ENCODE measurements at places on chromosomes 1 and 21. TPM values are rescaled to one million over a fixed set of nuclear protein-coding genes. Genes with fewer than 3 reads are reported as not detected.

The ZYG11A gene
- total RNA-seq, result not detected

The ZFP69 gene
- 3.3 TPM for total RNA-seq

The CRNN gene
- not detected for total RNA-seq

The OPTC gene
- not detected for total RNA-seq

The PLA2G2A gene
- total RNA-seq, result 454 TPM

The CACNA1S gene
- total RNA-seq, result not detected

The KISS1 gene
- total RNA-seq, result not detected

The LMX1A gene
- total RNA-seq, result not detected

The LRRC38 gene
- 1.7 TPM for total RNA-seq

The NBPF4 gene
- not detected for total RNA-seq

The SPATA6 gene
- total RNA-seq, result 51.3 TPM

The ASCL5 gene
- total RNA-seq, result not detected

The KCNK2 gene
- total RNA-seq, result 9.4 TPM

The VASH2 gene
- total RNA-seq, result 0.39 TPM

The PALMD gene
- 105 TPM for total RNA-seq

The GBP4 gene
- 4.0 TPM for total RNA-seq

The CFHR1 gene
- total RNA-seq, result not detected

The GADD45A gene
- 78.6 TPM for total RNA-seq

The CFAP74 gene
- not detected for total RNA-seq

The CASZ1 gene
- 1.7 TPM for total RNA-seq

The LRRIQ3 gene
- 0.20 TPM for total RNA-seq

The SLC37A1 gene
- total RNA-seq, result 4.4 TPM

The C21orf58 gene
- 11.1 TPM for total RNA-seq

The RXFP4 gene
- total RNA-seq, result not detected

The S100A7 gene
- 22.9 TPM for total RNA-seq

The GBP7 gene
- total RNA-seq, result not detected

The OR6K3 gene
- total RNA-seq, result not detected

The GPN2 gene
- 14.7 TPM for total RNA-seq

The OR2T29 gene
- not detected for total RNA-seq

The SLC45A3 gene
- 1.7 TPM for total RNA-seq

The AIRE gene
- 0.30 TPM for total RNA-seq

The HMGN1 gene
- 59.4 TPM for total RNA-seq

The A3GALT2 gene
- 0.66 TPM for total RNA-seq

The DYRK1A gene
- 81.6 TPM for total RNA-seq

The CCT8 gene
- total RNA-seq, result 70.5 TPM

The CELA3B gene
- 2.3 TPM for total RNA-seq

The ATP1A4 gene
- total RNA-seq, result 0.90 TPM

The PLK3 gene
- total RNA-seq, result 27.6 TPM

The ADORA1 gene
- 0.87 TPM for total RNA-seq

The SLC5A9 gene
- total RNA-seq, result not detected

The RHEX gene
- 1.2 TPM for total RNA-seq

The CCDC185 gene
- total RNA-seq, result not detected

The ACTL8 gene
- total RNA-seq, result not detected

The PDC gene
- not detected for total RNA-seq

The PODN gene
- total RNA-seq, result 1,182 TPM

The CDC42 gene
- total RNA-seq, result 177 TPM

The PLPPR5 gene
- 0.20 TPM for total RNA-seq

The SLC44A5 gene
- total RNA-seq, result 0.21 TPM

The AADACL3 gene
- total RNA-seq, result not detected

The SAMD11 gene
- total RNA-seq, result 7.1 TPM

The PPT1 gene
- total RNA-seq, result 52.8 TPM

The KCNK1 gene
- total RNA-seq, result 6.0 TPM
